Activated naive CD8-positive, alpha-beta T cell treated with anti-CD3 and anti-CD28 coated beads, Interleukin-2, amount 10 ng/mL, durations not matched to agents 7 days and 5 days (primary cell): ENCODE measurements at places on chromosomes 1 and 21. TPM values are rescaled to one million over a fixed set of nuclear protein-coding genes. Genes with fewer than 3 reads are reported as not detected.

Gene SYDE2
- 4.6 TPM for total RNA-seq

Gene C1QTNF12
- total RNA-seq: 2.2 TPM

Gene SEMA6C
- total RNA-seq: 6.0 TPM

Gene LCE1C
- total RNA-seq: not detected

DNA sequence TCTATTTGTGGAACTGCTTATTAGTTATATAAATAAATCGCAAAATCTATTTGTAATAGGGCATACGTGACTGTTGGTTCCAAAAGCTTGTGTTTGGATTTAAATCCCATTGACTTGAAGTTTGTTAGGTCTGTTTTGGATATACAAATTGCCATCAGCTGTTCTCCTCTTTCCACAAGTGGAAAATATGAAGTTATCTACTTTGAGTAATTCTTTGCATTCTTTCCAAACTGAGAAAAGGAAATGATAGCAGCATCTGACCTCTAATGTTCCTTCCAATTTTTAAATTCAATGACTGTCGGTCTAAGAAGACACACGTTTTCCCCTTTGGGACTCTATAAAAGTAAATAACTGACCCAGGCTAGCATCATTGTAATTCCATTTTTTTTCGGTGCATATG lies 165.7 kb upstream of the SGIP1 start:
- no peak for DNase-seq

GRCh38 chr1:32349211-32349708 lies 13.0 kb downstream of the FAM229A start:
- DNase-seq: no peak

DNA sequence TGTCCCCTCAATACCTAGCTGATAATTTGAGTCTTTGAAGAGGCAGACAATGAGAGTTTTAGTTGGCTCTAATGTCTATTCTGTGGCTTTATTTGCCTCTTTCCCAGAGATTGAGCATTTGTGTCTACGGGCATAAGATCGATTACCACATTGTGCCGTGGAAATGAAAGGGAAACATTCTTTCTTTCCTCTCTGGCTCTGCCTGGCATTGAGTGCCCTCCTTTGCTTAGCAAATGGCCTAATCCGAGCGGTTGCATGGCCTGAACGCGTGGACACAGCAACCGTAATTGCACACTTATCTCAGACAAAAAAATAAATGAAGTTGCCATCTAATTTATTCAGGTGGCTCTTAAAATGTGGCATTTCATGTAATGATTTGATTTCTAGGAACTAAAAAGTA lies 247.9 kb downstream of the ADGRL2 start:
- DNase-seq: no peak

DNA sequence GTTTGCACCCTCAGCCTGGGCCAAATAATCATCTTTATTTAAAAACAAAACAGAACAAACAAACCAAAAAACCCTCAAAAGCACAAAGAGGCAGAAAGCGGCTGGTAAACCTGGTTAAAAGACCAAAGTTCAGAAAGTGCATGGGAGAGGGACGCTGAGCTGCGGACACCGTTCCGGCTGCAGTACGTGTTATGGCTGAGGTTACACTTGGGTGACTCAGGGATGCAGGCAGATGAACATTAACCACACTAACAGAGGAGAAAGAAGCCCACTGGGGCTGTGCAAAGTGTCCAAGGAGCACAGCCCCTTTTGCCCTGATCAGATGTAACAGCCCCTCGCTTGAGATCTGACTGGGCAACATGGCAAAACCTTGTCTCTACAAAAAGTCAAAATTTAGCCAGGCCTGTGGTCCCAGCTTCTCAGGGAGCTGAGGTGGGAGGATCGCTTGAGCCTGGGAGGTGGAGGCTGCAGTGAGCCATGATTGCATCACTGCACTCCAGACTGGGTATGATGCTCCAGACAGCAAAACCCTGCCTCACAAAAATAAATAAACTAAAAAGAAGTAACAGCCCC lies 28.3 kb downstream of the GPR157 start:
- no peak for DNase-seq

- DNase-seq: no peak
Observed at GRCh38 chr1:12255913-12256312, 26.1 kb downstream of the VPS13D start.

GRCh38 chr1:2848006-2848670 lies 46.6 kb upstream of the TTC34 start:
- no peak for DNase-seq

- DNase-seq: no peak
Observed at GRCh38 chr21:39096754-39097153, 86.5 kb downstream of the PSMG1 start.

- DNase-seq: peak; percentile 62
Observed at GRCh38 chr1:9293533-9294404, 1.1 kb downstream of the SPSB1 start.

GRCh38 chr1:163528710-163529348 lies 207.1 kb downstream of the NUF2 start:
- no peak for DNase-seq

DNA sequence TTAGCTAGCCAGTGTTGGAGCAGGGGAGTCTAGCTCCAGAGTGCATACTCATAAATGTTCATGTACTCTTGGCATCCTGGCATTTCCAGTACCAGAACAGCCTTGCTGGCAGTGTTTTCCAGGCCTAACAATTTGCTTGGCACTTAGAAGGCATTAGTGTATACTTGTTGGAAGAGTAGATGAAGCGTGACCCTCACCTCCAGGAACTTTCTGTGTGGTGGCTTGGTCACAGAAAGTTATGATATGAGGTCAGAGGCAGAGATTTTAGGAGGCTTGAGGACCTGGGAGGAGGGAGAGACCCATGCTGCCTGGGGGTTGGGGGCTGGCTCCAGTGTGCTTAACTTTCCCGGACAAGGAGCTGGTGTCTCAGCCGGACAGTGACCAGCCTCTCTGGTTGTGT lies 52.7 kb upstream of the GCLM start:
- no peak for DNase-seq

DNA sequence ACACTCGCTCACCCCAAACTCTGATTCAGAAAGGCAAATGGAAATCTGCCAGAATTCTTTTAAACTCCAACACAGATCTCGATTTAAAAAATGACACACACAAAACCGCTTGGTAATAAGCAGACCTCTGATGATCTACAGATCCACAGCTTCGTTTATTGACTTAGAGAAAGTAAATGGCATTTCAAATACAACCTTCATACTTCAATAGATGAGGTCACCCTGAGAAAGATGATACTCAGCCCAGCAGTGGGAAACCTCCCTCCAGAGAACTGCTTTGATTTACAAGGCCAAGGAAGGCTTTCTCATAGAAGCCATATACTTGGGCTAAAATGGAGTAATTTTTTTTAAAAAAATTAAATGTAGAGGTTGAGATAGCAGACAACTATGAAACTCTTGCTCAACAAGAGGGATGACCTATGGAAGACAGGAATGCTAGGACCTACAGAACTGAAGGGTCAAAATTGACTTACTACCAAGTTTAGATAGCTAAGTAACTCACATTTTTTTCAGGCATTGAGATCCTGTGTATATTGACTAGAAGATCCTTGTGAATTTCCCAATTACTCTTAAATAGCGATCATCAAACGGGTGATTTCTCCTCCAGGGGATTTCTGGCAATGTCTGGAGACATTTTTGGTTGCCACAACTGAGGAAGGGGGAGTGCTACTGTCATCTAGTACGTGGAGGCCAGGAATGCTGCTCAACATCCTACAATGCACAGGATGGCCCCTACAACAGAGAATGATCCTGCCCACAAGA lies 143.9 kb downstream of the CLIC6 start:
- DNase-seq: no peak

DNA sequence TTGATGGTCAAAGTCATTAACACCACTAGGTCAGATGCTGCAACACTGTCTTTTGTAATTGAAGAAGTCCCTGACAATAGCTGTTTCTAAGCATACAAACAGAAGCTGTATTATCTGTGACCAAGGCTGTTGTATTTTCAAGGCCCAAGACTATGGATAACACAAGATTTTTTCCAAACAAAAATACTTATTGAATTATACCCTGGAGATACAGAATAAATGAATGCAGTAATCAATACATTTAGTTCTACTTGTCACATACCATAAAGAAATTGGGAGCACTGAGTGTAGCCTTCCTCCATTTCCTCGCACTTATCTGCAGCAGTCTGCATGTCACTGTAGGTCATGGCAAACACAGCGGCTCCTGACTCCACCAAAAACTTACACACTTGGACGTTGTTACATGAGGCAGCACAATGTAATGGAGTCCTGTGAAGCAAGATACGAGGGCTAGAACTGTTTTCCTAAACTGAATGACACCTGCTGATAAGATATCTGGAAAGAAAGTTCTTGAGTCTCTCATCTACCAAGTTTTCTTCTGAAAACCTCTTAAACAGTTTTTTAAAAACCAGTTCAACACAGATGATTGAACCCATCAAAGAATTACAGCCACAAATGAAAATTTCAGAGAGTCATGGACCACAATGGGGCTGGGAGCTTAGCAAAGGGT lies 56.9 kb downstream of the TP53BP2 start:
- no peak for DNase-seq

DNA sequence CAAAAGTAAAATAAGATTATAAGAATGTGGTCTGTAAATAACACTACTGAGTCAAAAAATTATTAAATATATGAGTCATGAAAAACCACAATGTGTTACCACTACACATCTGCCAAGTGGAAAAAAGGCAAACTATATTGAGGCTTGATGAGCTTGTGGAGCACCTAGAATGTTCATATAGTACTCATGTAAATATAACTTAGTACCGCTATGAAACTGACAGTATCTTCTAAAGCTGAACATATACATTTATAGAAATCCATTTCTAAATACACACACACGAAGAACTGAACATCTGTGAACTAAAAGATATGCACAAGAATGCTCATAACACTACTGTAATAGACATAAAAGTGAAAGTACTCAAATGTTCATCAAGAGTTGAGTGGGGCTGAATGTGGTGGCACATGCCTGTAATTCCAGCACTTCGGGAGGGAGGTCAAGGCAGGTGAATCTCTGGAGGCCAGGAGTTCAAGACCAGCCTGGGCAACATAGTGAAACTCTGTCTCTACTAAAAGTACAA lies 18.5 kb upstream of the GBP3 start:
- no peak for DNase-seq

DNA sequence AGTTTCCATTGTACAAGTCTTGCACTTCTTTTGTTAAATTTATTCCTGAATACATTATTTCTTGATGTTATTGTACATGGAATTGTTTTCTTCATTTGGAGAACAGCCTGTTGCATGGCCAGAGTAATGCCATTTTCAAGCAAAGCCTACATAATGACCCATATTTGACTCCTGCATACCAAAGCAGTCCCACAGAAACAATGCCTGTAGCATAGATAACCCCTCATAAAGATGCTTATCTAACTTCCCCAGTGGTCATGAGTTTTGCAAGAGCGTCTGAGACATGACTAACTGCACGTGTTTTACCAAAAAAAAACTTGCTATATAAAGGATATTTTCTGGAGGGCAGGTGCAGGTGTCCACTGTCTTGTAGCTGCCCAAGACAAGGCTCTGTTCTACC lies 30.3 kb upstream of the RLF start:
- no peak for DNase-seq

DNA sequence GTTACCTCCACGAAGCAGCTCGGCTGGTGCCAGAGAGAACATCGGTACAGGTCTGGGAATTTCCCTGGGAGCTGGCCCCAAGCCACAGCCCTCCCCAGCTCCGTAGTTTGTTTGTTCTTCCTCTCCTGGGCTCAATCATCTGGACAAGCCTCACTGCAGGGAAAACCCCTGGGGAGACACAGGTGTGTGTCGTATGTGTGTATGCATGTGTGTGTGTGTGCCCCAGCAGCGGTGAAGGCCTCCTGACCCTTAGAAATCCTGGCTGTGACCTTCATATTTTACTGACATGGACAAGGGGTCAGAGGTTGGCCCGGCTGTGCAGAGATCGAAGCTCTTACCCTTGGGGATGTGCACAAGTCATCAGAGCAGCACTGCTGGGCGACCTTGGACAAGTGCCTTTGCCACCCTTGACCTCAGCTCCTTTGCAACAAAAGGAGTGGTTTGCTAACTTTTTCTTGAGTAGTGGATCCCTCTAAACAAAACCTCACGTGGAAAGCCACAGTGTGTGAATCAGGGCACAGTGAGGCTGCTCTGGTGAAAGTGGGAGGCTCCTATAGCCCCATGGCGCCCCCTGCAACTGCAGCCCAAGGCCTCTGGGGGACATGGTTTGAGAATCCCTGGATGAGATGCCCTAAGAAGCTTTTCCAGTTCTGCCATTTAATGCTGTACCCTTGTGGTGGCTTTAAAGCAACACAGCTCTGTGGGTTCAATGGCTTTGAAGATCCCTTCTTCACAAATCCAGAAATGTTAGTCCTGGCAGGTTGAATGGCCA lies 12.3 kb upstream of the IL22RA1 start:
- no peak for DNase-seq

DNA sequence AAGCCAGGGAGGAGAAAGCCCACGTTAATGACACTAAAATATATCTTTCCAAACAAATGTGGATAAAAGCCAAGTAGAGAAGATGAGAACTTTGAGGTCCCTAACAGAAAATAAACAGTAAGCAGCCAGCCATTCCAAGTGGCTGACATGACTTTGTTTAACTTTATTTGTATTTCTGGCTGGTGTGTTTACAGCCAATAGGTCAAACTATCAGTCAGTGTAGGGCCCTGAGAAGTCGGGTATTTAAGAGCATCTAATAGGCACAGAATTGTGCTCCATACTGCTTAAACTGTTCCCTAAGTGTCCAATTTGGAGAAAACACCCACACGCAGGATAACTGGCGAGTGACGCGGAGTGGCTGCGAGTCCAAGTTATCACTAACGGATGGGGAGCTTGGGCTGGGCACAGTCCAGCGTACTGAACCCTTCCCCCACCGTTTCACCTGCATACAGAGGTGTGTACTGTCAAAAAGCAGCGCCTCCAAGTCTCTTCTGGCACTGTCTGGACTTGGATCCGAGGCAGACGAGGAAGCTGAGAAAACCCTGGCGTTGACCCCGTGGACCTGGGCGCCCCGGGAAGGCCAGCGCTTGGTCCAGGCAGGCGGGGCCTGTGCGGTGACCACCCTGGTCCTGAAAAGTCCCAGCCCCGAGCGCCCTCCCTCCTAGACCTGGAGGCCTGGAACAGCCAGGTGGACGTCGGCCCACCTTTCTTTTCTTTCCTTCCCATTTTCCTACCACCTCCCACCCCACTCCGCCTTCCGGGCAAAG lies 662 bp upstream of the LGALS8 start:
- no peak for DNase-seq

GRCh38 chr1:115456441-115456961 lies 118.5 kb upstream of the NGF start:
- no peak for DNase-seq
